Mesothelial cell of epicardium (in vitro differentiated cells): ENCODE measurements at places on chromosomes 4 and X. TPM values are rescaled to one million over a fixed set of nuclear protein-coding genes. Genes with fewer than 3 reads are reported as not detected.
A peak's percentile ranks its signal among the peaks of the same experiment; 100 is the strongest.

The TCEAL6 gene
- not detected in 3 replicates for total RNA-seq

The SMR3B gene
- total RNA-seq = not detected in 3 replicates

DNA sequence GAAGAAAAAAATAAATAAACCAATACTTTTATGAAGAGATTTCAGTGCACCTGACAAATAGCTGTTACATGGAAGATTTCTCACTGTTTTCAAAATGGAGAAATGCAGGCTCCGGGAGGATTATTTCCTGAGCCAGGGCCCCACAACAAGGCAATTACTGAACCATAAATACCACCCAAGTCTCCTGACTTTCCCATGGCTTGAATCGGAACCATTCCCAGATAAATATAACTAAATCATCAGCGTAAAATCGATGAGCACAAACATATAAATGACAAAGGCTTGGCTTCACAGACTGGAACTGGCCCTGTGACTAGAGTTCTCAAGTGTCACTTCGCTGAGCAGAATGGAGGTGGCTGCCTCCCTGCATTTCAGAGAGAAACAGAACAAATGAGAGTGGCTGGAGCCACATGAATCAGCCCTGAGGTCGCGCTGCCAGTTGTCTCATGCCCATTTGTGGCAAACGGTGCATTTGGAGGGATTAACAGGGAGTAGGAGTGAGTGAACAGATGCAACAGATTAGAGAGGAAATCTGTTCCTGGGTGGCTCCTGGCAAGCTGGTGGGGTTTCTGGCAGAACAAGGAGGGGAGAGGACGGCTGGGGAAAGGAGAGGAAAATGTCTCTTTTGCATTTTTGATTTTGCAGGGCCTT lies 57.3 kb upstream of the STIM2 start:
- peaks cover 10% of the 10 kb centered on the region for H3K4me1 ChIP-seq
- no peak for DNase-seq
- H3K36me3 ChIP-seq = peaks cover 3% of the 10 kb centered on the region
- no peaks in the 10 kb centered on the region for H3K27me3 ChIP-seq
- peak overlapping the region; percentile 66 for H3K27ac ChIP-seq
- no peak overlapping the region for H3K4me3 ChIP-seq

- H3K27me3 ChIP-seq = no peaks in the 10 kb centered on the region
- H3K4me1 ChIP-seq = peaks cover 14% of the 10 kb centered on the region
- H3K27ac ChIP-seq = no peak overlapping the region
These were observed 234.1 kb upstream of the GIMD1 start for GRCh38 chr4:106602711-106603110.

- no peak for DNase-seq
- no peak overlapping the region for H3K4me3 ChIP-seq
- no peaks in the 10 kb centered on the region for H3K36me3 ChIP-seq
- H3K27me3 ChIP-seq = no peaks in the 10 kb centered on the region
These were observed 17.8 kb downstream of the GAB3 start for GRCh38 chrX:154733066-154733425.

- peaks cover 45% of the 10 kb centered on the region for H3K4me1 ChIP-seq
- peaks cover 2% of the 10 kb centered on the region for H3K36me3 ChIP-seq
- peaks cover 9% of the 10 kb centered on the region for H3K27me3 ChIP-seq
These were observed at the start of gene GABRE for GRCh38 chrX:151974336-151975227. Gene GABRE, minus strand, starts transcription at chrX:151974676. Its CDS starts 51 bp downstream, at chrX:151974625.

DNA sequence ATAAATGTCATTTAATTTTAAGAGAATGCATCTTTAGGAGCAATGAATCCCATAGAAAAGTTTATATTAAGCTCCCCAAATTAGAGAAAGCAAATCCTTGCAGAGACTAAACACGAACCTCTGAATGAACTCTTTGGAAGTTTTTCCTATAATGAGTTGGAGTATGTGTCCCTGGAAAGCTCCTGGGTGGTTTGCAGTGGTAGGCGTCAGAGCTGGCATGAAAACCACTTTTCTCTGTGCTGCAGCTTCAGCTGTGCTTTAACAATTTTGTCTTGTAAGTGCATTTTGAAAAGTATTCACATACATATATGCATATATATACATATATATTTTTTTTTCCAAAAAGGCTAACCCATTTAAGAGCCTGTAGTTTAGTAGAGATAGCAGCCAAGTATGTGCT lies 148.7 kb upstream of the TBC1D9 start:
- H3K27me3 ChIP-seq = no peaks in the 10 kb centered on the region
- peaks cover 37% of the 10 kb centered on the region for H3K4me1 ChIP-seq
- no peaks in the 10 kb centered on the region for H3K36me3 ChIP-seq
- DNase-seq = no peak
- H3K4me3 ChIP-seq = no peak overlapping the region
- H3K27ac ChIP-seq = no peak overlapping the region

- H3K4me3 ChIP-seq = no peak overlapping the region
- H3K27me3 ChIP-seq = no peaks in the 10 kb centered on the region
- no peak overlapping the region for H3K27ac ChIP-seq
- peaks cover 2% of the 10 kb centered on the region for H3K4me1 ChIP-seq
- no peak for DNase-seq
These were observed 76.8 kb downstream of the RNF150 start for GRCh38 chr4:141056473-141056872.

DNA sequence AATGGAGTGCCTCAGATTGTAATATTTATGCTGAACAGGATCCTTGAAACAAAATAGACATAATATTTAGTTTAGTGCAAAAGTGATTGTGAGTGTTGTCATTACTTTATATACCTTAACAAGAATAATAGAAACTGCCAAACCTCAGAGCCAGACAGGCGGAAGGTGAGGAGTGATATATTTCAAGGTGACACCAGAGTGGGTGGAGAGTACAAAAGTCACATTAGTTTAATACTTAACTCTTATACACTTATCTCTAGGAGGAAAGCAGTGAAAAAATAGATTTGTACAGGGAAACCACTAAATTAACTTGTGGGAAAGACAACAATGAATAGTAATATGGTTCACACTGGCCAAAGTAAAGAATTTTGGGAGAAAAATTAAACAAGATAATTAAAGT lies 342.8 kb upstream of the NDST4 start:
- H3K27me3 ChIP-seq = no peaks in the 10 kb centered on the region
- no peak for DNase-seq
- no peaks in the 10 kb centered on the region for H3K36me3 ChIP-seq
- H3K4me3 ChIP-seq = no peak overlapping the region
- peaks cover 6% of the 10 kb centered on the region for H3K4me1 ChIP-seq
- no peak overlapping the region for H3K27ac ChIP-seq

- peaks cover 15% of the 10 kb centered on the region for H3K36me3 ChIP-seq
- H3K4me1 ChIP-seq = peaks cover 15% of the 10 kb centered on the region
- H3K4me3 ChIP-seq = no peak overlapping the region
- DNase-seq = no peak
- peak overlapping the region; percentile 19 for H3K27ac ChIP-seq
These were observed 225.5 kb downstream of the PDGFC start for GRCh38 chr4:156746111-156746510.
